ENCODE measurements at places on chromosomes 1 and 21.

DNA sequence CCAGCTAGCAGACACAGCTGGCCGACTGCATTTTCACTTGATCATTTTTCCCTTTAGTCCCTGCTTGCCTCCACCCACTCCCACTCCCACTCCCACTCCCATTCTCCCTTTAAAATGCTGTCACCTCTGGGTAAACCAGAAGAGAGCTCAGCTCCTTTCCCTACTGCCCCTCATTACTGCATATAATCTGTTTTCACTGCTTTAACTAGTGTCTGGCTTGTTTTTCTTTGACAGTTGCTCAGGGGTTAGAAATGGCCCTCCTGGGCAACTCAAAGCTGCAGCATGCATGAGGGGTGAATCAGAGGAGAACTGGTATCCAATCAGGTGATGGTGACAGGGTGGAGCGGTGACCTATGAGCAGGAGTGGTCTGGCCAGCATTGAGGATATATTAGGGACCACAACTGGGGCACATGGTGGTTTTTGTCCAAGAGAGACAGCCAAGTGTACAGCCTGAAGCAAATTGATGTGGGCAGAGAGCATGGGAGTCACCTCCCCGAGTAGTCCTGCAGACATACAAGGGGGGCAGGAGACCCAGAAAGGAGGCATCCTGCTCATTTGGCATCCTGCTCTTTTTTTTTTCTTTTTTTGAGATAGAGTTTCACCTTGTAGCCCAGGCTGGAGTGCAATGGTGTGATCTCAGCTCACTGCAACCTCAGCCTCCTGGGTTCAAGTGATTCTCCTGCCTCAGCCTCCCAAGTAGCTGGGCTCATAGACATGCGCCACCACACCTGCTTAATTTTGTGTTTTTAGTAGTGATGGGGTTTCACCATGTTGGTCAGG lies 42.6 kb upstream of the SRSF10 start:
- DNase-seq: no peak

GRCh38 chr1:113456967-113457366 lies 66.7 kb downstream of the MAGI3 start:
- no peak for DNase-seq

DNA sequence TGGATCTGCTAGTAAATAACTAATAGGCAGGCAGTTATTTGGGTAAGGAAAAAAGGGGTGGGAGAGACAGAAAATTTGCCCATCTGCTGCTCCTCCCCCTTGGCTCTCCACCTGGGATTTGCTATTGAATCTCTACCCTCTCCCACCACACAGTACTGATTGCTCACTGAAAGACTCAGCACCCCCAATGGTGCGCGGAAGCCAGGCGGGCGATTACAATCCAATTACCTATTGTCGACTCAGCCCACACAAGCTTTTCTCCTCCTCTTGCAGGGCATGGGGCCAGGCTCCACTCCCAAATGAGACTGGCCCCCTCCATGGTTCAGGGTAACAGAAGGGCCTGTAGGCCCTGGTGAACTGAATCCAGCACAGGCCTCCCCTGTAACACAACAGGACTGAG lies 2.7 kb upstream of the HMGN2 start:
- no peak for DNase-seq

GRCh38 chr1:154290921-154291320 lies 18.5 kb downstream of the HAX1 start:
- DNase-seq: no peak

DNA sequence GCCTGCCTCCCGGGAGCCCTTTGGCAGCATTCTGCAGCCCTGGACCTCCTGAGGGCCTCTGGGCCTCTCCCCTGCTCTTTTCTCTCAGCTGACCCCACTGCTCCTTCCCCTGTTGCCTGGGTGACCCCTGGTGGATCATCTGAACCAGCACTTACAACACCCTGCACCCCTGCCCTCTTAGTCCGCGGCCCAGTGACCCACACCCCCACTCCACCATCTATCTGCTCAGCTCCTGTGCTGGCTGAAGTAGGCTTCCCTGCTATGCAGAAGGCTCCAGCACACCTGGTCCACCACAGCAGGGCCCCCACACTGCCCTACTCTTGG lies 74.0 kb downstream of the DMRTA2 start:
- no peak for DNase-seq

DNA sequence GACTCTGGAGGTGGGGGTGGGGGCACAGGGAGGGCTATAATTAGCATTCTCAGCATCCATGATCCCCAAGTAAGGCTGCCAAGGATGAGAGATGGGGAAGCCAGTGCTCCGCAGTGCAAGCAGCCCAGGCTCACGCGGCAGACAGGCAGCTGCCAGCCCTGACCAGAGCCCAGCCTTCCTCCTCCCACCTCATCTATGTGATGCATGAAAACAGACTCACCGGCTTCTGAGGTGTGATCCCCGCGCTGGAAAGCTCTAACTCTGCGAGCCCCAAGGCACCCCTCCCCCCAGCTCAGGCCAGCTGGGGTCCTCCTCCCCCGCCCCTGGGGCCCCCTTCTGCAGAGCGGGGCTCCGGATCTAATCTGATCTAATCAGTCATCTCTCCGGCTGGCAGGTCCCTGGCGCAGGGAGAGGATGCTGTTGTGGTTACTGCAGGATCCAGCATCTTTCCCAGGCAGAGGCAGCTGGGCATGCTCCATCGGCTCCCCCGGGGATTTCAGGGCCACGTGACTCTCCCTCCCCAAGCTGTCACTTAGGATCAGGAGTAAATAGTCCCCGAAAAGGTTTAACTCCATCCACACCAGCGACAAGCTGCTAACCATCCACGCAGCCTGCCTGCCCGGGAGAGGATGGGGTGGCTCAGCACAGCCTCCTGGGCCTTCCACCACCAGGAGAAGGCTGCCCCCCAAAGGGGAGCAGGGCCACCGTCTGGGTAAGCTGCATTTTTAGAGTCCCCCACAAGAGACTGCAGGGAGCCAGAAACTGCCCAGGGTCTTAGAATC lies at the start of gene PLEKHA6:
Gene PLEKHA6 (minus strand): TSS at position 456 of the 782 bp plus-strand sequence. CDS start 86,202 bp downstream, outside the sequence.
- DNase-seq: no peak

- DNase-seq: no peak
These were observed 372.1 kb downstream of the PTPRC start for GRCh38 chr1:199010933-199011332.

DNA sequence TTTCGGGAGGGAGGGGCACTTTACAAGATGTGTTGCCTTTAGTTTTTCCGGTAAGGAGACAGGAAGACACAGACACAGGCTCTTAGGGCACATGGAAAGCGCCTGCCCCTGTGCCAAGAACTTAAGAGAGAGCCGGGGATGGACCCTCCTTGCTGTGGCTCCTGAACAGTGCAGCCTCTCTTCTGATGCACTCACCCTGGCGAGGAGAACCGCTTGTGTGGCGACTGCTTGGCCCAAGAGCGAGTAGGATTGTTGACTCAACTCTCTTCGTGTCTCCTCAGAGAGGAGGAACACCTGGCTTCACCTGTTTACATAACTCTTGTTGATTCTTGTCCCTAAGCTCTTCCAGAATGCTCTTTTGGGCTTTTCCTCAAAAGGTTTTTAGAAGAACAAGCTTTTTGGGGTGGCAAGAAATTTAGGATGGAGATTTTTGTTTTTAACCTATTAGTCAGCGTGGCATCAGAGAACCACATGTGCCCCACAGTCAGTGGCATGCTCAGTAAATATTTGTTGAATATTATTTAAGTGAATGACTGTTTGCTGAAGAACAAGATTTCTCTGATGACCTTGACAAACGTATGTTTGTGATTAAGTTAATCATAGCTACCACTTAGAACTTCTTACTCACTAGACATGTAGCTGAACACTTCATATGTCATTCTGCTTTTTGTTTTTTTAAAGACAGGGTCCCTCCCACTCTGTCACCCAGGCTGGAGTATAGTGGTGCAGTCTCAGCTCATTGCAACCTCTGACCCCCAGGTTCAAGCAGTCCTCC lies 60.6 kb downstream of the NFIA start:
- no peak for DNase-seq

DNA sequence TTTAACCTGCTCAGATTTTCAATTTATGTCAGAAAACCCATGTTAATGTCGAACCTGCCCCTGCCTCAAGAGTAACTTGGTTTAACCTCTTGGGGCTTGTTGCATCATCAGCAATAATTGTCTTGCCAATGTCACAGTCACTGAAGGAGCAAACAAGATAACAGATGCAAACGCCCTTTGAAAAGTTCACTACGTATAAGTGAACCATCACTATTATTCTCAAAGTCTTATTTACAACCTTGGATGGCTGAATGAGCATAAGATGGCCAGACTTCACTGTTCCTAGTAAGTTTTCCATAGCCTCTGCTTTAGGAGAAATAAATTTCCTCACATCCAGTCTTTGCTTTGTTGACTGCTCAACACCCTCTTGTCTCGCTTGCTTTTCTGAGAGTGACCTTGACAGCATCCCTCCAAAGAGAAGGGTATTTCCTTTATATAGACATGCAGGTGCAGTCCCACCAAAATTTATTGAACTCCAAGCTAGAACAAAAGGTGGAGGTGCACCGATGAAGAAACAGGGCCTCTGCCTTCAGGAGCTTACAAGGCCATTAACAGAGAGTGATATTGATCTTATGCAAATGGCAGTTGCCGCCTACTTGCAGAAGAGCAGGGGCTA lies 749 bp upstream of the LRIG2 start:
- no peak for DNase-seq

DNA sequence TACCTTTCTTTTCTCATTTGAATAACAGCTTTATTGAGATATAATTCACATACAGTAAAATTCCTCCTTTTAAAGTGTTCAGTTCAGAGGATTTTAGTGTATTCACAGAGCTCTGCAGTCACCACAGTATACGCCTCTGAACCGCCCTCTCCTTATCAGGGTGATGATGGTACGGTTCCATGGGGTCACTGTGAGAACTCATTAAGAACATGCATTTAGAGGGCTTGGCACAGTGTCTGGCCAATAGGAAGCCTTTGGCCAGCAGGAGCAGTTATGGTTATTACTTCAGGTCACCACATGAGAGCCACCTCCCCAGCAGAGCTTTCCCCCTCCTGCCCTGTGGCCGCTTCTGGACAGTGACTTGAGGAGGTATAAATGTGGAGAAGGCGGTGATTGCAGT lies 27.3 kb downstream of the KCNQ4 start:
- no peak for DNase-seq

GRCh38 chr1:91172541-91172940 lies 150.7 kb upstream of the ZNF644 start:
- DNase-seq: no peak

GRCh38 chr1:26145041-26145959 lies 13.6 kb upstream of the FAM110D start:
- peak; percentile 35 for DNase-seq

DNA sequence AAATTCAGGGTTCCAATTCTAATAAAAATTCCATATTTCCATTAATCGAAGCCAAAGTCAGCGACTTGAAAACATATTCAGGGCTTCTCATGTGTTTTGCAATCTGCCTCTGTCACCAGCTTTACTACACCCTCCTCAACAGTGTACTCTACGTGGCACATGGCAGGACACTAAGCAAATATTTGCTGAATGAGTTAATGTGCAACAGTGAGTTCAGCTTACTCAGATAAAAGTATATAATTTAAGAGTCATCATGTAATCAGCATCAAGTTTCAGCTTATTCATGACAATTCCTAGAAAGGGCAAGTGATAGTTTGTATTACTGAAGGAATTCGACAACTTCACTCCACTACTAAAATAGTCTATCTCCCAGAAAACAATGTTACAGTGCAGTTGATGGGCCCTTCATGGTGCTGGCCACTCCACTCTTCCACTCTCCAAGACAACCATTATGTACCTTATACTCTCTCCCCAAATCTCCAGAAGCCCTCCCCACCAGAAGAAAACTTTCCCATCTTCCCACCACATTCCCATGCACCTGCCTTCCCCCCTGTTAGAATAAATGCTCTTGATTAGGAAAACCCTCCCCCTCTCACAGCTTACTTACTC lies 97.3 kb downstream of the TTLL7 start:
- no peak for DNase-seq

- no peak for DNase-seq
These were observed 488 bp downstream of the FAM78B start for GRCh38 chr1:166166329-166166697.

DNA sequence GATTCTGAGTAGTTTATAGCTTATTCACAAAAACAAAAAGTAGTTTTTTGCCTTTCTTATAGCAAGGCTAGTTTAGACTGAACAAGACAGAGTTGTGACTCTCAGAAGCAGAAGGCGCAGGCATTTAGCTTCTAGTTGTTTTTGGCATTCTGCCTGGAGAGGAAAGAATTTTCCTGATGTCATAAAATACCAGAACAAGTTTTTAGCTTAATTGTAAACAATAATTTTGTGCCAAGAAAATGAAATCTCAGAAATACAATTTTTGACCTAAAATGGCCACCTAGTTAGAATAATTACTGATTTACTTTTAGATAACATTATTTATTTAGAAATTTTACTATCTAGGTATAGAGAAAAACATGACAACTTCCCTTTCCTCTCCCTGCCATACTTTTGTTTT lies 1.0 kb downstream of the DNAJB4 start:
- peak; percentile 58 for DNase-seq

DNA sequence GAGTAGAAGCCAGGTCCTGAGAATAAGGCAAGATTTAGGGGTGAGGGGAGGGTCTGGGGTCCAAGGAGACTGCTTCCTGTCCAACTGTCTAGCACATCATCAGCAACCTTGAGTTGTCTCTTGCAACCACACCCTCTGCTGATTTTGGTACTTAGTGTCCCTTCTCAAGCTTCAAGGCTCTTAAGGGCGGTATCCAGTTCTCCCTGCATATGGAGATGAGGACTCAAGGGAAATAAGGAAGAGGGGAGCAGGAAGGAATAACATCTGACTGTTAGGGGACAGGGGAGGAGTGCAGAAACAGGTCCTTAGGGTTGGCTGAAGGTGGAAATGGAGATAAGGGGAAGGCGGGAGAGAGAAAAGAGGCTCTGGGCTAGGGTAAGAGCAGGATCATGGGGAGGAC lies 12.3 kb downstream of the MYOG start:
- DNase-seq: no peak

DNA sequence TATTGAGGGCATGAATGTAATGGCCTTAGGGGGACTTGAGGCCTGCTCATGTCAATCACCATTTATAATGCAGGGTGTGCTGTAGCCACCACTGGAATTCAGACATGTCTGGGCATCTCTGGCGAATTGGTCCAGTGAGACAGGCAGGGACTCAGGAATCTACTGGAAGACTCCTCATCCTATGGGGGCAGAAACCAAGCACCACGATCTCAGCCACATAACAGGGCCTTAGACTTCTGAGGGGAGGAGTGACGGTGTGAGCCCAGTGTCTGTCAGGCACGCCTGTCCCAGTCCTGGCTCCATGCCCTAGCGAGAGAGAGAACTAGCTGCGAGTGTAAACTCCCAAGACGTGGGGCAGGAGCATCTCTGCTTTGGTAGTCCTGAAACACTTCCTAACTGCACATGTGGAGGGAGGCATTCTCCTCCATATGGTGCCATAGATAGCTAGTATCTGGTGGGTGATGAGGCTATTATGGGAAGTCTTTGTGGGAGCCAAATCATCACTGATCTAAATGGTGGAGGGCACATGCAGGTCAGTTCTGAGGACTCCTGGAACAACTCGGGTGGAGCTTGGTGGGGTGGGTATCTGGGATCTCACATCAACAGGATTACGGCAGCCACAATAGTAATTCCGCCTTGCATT lies 29.8 kb upstream of the KIAA0040 start:
- DNase-seq: no peak

GRCh38 chr1:19664453-19665185 lies at the start of gene HTR6:
HTR6 (plus strand) TSS chr1:19664875; CDS start chr1:19665754, 879 bp downstream.
- no peak for DNase-seq

- DNase-seq: no peak
These were observed 87.7 kb downstream of the TGFBR3 start for GRCh38 chr1:91798241-91798648.

Data from SK-N-MC (cell line).